ENCODE measurements at places on chromosomes 16 and 17.

- DNase-seq: no peak
These were observed 73.3 kb downstream of the ABCC1 start for GRCh38 chr16:16022683-16023064.

DNA sequence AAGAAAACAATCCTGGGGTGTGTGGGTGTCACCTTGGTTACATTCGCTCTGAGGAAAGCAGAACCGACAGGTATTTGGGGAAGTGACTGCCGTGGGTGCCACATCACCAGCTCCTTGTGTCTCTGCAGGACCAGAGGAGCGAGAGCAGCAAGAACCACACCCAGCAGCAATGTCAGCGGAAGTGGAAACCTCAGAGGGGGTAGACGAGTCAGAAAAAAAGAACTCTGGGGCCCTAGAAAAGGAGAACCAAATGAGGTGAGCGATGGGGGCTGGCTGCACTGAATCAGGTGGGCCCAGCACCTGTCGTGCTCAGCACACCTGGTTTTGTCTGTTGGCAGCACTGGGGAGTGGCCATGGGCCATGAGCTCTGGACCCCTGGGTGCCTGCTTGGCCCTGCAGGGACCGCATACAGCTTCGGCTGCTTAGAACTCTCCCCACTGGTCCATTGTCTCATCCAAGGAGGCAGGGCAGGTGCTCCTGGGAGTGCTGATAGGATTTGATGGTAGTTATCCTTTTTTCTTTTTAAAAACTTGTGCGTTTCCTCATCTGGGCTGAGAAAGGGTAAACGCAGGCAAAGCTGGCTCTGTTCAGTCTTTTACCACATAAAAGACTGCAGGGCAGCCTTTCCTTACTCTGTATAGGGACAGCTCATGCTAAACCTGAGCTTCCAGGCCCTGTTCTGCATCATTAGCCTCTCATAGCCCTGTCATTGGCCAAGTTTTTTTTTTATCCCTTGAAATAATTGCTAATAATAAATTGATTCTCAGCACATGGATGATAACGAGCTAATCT is 29.4 kb downstream of the HMOX2 start:
- DNase-seq: peak; percentile 39

- DNase-seq: peak; percentile 52
These were observed 500 bp downstream of the COX6A2 start for GRCh38 chr16:31427441-31428278.

DNA sequence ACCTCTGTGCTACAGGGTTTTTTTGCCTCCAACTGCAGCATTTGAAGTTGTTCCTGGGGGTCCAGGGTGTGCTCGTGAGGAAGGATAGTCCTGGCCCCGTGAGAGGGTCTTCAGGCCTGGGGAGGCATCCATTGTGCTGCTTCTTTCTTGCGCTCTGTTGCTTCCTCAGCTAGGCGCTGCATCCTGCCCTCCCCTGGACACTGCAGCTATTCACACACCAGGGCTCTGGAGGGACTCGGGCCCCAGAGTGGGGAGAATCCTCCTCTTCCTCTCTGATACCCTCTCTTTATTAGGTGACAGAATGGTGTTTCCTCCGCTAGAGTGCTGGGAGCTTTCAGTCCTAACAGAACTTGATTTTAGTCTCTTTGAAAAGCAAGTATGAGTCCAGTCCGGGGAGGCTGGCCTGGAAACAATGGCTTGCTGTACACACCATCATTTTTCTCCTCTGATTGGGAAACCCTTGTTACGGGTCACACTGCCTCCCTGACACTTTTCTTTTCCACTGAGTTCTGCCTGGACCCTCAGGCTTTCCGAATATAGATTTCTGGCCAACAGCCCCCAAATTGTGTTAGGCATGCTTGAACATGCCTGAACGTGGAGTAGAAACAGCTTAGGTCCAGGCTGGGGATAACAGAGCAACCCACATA is 81.4 kb upstream of the ELAC2 start:
- no peak for DNase-seq

- DNase-seq: no peak
These were observed 45.2 kb downstream of the MYO1D start for GRCh38 chr17:32831627-32832243.

DNA sequence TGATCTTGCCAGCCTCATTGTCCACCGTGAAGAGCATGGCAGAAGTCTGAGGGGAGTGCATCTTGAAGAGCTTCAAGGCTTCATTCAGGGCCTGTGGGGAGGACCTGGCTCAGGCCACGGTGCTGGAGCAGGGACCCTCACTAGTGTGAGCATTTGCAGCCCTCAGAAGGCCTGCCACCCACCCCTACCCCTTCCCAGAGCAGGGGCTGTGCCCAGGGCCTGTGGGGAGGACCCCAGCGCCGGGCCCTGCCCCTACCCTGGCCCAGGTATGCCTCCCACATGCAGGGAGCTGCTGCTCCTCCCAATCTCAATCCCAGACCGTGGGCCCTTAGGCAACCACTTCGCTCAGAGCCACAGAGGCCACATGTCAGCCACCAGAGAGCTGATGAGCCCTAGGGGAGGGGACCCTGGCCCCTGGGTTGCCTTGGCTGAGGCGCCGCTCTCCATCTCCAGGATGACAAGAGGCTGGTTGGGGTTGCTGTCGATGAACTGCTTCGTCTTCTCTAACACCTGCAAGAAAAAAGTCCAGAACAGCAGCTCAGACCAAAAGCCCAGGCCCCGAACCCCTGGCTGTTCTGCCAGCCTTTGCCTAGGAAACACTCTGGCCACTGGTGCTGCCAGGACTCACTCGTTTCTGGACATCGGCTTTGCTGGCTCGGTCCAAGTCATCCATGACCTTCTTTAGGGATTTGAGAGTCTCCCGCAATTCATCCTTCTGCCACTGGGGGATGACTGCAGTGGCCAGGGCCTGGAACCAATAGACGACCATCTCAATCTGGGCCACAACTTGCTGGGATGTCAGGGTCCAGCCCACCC is 1.8 kb upstream of the EXOSC6 start:
- no peak for DNase-seq

DNA sequence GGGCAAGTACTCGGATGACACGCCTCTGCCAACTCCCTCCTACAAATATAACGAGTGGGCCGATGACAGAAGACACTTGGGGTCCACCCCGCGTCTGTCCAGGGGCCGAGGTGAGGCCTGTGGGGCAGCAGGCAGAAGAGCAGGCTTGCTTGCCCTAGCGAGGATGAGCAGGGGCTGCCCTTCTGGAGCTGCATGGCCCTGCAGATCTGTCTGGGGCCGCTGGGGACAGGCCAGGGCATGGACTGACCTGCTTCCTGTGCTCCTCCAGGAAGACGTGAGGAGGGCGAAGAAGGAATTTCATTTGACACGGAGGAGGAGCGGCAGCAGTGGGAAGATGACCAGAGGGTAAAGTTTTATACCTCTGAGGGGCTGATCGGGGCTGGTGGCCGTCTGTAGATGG is 5.3 kb downstream of the DHX38 start:
- no peak for DNase-seq

GRCh38 chr16:85917959-85918358 is 19.0 kb downstream of the IRF8 start:
- no peak for DNase-seq

- no peak for DNase-seq
These were observed 304.4 kb downstream of the FOXL1 start for GRCh38 chr16:86882586-86883280.

DNA sequence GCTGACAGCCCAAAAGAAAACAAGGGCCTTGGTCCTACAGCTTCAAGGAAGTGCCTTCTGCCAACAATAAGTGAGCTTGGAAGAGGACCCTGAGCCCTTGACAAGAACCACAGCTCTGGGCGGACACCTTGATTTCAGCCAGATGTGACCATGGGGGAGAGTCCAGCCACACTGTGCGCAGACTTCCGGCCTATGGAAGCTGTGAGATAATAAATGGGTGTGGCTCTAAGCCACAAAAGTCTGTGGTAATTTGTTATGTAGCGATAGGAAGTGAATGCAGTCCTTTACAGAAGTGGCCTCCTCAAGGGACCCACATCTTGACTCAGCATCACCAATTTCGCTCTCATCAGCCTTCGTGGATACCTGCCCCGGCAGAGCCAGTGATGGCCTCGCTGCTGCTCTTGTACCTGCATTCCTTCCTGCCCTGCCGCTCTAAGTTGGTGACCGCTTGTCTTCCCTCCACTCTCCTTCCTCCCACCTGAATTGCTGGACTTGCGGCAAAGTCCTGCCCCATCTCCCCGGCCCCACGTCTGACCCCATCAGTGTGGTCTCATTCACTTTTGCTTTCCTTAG is 29.3 kb downstream of the PRSS54 start:
- no peak for DNase-seq

- DNase-seq: no peak
These were observed 26.8 kb upstream of the ZNF629 start for GRCh38 chr16:30813821-30814189.

DNA sequence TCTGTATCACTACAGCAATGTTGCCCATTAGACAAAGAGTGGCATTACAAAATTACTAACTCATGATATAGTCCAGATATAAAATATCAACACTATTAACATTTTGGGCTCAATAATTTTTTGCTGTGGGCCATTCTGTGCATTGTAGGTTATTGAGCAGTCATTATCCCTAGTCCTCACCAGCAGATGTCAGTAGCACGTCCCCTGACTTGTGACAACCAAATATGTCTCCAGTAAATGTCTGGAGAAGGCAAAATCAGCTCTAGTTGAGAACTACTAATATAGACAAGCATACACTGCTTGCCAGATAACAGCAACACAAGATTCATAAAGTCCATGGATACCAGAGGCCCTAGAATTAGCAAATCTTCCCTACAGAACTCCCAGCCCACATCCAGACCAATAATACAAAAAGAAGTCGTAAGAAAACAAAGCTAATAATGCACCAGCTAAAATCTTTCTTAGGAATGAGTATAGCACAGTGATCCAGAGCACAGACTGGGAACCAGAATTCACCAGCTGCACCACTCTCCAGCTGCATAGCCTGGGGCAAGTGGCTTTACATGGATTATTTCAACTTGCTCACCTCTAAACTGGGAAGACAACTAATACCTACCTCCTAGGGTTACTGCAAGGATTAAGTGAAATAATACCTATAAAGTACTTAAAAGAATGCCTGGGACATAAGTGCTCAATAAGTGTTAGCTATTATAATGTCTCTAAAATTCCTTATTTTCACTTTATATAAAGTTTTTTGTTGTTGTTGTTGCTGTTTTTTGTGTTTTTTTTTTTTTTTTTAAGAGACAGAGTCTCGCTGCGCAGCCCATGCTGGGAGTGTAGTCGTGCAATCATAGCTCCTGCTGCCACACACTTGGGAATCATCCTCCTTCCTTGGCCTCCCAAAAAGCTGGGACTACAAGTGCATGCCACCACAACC is 23.7 kb downstream of the HELZ start:
- no peak for DNase-seq

DNA sequence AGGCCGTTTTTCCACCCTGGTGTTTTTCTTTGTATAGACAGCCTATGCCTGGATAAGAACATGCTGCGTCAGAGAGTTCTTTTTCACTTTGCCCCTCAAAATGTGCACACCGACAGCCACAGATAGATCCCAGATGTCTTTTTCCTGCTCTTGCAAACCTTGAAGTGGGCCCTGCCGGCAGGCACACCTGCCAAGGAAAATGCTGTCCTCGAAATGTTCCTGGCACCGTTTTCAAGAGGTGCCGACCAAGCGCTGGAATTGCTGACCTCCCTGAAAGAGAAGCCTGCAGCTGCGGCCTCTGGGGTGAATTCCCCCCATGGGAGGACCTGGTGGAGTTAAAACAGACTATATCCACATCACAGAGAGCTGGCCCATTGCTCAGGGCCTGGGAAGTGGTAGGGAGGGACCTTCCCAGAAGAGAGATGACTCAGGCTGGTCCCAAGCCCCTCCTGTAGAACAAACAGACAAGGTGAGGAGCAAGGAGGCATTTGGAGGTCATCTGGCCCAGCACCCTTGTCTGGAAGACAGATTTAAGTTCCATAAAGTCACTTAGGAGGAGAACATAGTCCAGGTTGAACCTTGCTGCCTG is 668.1 kb downstream of the MAF start:
- DNase-seq: no peak

GRCh38 chr17:20966870-20967269 is 75.9 kb downstream of the USP22 start:
- no peak for DNase-seq

- DNase-seq: no peak
These were observed 24.2 kb downstream of the OMG start for GRCh38 chr17:31272803-31273202.

GRCh38 chr17:29140051-29140621 is 40.1 kb downstream of the MYO18A start:
- peak; percentile 77 for DNase-seq

DNA sequence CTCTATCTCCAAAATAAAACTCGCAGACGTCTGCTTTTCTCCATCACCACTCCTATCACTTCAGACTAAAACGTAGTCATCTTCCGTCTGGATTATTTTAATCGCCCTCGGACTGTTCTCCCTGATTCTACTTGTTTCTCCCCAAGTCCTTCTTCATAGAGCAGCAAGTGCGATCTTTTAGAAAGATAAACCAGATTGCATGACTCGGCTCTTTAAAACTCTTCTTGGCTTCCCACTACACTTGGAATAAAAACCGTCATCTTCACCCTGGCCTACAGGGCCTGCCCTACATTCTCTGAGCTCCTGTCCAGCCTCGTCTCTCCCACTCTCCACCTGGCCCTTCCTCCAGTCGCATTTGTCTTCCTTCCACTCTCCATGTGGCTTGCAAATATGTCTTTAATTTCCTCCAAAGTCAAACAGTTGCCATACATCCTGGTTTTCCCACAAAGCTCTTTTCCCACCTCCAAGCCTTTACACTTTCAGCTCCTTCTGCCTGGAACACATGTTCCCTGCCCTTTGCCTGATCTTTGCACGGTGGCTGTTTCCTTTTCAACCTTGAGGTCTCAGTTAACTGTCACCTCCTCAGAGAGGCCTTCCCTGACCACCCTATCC is 70.5 kb upstream of the DHX40 start:
- no peak for DNase-seq

DNA sequence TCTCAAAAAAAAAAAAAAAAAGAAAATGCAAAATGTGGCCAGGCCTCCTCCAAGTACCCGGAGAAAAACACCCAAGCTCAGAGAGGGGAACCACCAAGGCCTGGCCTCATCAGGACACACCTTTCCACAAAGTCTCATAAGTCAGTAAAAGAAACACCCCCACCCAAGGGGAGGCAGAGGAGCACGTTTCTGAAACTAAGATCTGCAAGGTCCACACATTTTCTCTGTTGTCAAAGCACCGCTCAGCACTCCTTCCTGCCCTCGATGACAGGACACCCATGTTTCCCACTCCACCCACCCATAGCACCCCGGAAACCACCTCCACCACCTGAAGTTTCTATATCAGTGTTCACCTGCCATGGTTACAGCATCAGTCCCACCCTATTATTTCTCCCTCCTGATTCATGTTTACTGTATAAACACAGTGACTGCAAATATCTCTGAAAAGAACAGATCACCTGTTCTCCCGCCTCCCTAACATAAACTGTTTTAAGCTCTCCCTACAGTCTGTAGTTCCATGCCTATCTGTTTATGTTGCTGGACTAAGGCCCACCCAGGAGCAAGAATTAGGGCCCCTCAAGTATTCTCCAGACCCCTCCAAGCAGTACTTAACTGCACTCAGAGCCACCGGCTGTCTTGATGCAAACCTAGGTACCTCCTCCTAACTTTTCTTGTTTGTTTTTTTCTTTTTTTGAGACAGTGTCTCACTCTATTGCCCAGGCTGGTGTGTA is 2.0 kb downstream of the CORO7 start:
- peak; percentile 65 for DNase-seq
